Left kidney (tissue), 8 donors: ENCODE measurements at places on chromosomes 5 and 9. TPM values are rescaled to one million over a fixed set of nuclear protein-coding genes. Genes with fewer than 3 reads are reported as not detected.

The LCN1 gene
- polyA plus RNA-seq = not detected

The SPINK13 gene
- polyA plus RNA-seq = 1.1 TPM

The ANKRD31 gene
- 0.86 TPM for polyA plus RNA-seq

The DOK3 gene
- 5.3 TPM for polyA plus RNA-seq

The CDKN2B gene
- polyA plus RNA-seq = 0.18 TPM

The ZNF169 gene
- 11.9 TPM for polyA plus RNA-seq

The PHYHD1 gene
- polyA plus RNA-seq = 63.9 TPM

The IL7R gene
- polyA plus RNA-seq = 0.45 TPM

The PDZD2 gene
- 22.1 TPM for polyA plus RNA-seq

The RELL2 gene
- polyA plus RNA-seq = 1.1 TPM
